Right lung (tissue), 10 donors: ENCODE measurements at places on chromosomes 7 and 10. TPM values are rescaled to one million over a fixed set of nuclear protein-coding genes. Genes with fewer than 3 reads are reported as not detected.

DNA sequence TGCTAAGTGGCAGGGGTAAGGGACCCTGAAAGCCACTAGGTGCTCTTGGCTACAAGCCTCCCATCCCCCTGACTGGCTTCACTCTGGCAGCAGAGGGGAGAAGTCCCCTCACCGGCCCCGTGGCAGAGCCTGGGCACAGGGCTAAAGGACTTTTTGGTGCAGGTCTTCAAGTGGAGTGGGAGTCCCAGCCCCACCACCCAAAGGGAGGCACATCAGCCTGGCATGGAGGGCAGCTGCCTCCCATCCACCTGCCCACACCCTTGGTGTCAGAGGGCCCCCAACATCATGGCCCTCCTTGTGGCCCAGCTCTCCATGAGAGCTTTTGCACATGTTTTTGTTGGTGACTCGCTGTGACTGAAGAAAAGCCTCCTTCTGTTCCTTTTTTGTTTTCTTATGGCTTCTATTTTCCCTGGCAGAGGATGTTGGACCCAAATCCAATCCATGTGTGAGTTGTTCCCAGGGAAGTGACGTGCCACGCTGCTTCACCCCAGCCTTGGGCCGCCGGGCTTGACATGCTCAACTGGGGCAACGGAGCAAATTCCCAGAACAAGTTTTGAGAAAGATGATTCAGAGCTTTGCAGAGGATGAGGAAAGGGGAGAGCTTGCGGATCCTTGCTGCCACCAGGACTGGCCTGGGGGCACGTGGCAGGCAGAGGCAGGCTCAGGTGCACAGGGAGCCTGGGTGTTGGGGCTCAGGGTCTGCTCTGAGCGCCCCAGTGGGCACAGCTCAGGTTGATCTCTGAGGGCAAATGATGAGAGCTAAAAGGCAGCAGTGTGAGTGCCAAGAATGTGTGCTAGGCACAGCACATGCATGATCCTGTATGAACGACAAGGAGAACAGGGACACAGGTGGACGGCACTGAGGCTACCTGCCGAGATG, 1.9 kb upstream of the AEBP1 start:
- no peak for DNase-seq

GRCh38 chr7:135322571-135323340, 89.1 kb downstream of the STRA8 start:
- DNase-seq, result no peak

GRCh38 chr10:63713191-63714144, 192.3 kb downstream of the REEP3 start:
- DNase-seq, result peak; percentile 85

The IFT22 gene
- polyA plus RNA-seq, result 52.8 TPM

The CYP2C8 gene
- 10.2 TPM for polyA plus RNA-seq

GRCh38 chr7:55478700-55479099, 93.6 kb downstream of the VOPP1 start:
- no peak for DNase-seq

GRCh38 chr7:39811161-39811614, 138.9 kb upstream of the CDK13 start:
- no peak for DNase-seq

- DNase-seq, result no peak
Measured at GRCh38 chr7:42677751-42678699, 233.8 kb downstream of the C7orf25 start.

- DNase-seq, result no peak
Measured at GRCh38 chr10:29816801-29817558, 182.2 kb upstream of the SVIL start.

The C10orf143 gene
- 5.6 TPM for polyA plus RNA-seq

DNA sequence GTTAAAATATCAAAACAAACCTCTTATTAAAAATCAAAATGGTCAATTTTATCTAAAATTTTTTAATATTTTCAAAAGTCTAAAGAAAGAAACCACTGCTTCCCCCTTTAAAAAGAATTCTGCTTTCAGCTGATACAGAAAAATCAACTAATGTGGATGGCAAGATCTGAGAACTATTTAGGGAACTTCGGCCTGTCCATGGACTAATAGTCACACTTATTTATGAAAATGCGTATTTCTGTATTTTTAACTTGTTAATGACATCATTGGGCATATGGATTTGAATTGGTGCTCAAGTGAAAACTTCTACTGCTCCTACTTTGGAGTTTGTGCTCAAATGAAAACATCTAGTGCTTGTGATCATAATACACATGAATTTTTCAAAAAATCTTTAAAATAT, 31.9 kb downstream of the RNLS start:
- no peak for DNase-seq

- DNase-seq, result no peak
Measured at GRCh38 chr10:133245439-133246235, 8.0 kb downstream of the VENTX start.

The HOXA1 gene
- 2.2 TPM for polyA plus RNA-seq

GRCh38 chr7:36597090-36597773, 127.1 kb downstream of the AOAH start:
- DNase-seq, result no peak

DNA sequence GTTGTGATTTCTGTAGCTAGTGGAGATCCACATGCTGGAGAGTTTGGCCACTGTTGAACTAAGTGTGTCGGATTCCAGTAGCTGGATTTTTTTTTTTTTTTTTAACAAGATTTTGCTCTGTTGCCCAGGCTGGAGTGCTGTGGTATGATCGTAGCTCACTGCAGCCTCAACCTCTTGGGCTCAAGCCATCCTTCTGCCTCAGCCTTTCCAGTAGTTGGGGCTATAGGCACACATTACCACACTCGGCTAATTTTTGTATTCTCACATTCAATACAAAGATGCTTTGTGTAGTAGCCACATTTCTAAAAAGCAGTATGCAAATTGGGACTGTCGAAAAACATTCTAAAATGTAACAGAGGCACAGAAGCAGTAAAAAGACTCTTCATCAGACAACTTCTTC, 63.5 kb downstream of the RABGEF1 start:
- no peak for DNase-seq

- no peak for DNase-seq
Measured at GRCh38 chr10:31819391-31819820, 109.2 kb downstream of the ARHGAP12 start.

- DNase-seq, result peak; percentile 67
Measured at GRCh38 chr10:123583639-123584418, 82.3 kb upstream of the GPR26 start.

The IGFBP1 gene
- 0.09 TPM for polyA plus RNA-seq

GRCh38 chr7:875051-875450, 1.3 kb upstream of the GET4 start:
- no peak for DNase-seq

GRCh38 chr10:48231699-48232315, 42.7 kb downstream of the FRMPD2 start:
- DNase-seq, result no peak

The PRSS37 gene
- polyA plus RNA-seq, result 0.50 TPM

The EN2 gene
- not detected for polyA plus RNA-seq

DNA sequence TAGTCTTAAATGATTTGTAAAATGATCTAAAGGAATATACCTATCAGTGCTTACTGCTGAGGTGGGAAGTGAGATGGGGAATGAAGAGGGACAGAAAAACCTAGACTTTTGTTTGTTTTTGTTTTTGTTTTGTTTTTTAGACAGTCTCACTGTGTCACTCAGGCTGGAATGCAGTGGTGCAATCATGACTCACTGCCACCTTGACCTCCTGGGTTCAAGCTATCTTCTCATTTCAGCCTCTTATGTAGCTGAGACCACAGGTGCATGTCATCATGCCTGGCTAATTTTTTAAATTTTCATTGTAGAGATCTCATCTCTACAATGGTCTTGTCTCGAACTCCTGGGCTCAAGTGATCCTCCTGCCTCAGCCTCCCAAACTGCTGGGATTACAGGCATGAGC, 116.4 kb upstream of the SEM1 start:
- no peak for DNase-seq
